Cortex of kidney (tissue), 1 donor: ENCODE measurements at places on chromosomes 2 and 18.

GRCh38 chr2:1606046-1606400 lies 138.3 kb downstream of the PXDN start:
- DNase-seq = no peak

GRCh38 chr2:135820003-135820618 lies 16.9 kb downstream of the LCT start:
- DNase-seq = no peak

DNA sequence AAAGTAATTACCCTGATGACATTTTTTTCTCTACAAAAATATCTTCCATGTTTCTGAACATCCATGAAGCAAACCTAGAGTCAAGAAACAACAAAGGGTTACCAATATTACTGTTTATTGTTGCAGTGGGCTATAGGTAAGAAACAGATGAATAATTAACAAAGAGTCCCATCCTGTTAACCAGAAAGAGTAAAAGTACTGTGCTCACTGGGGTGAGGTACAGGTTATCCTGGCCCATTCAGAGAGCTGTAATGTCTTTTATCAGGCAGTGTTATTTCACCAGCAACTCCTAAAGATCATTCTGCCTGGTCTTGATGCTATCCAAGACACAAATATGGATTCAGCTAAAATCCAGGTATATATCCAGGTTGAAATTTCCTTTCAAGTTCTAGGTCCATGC lies 754.9 kb downstream of the SATB2 start:
- DNase-seq = no peak

- no peak for DNase-seq
These were observed 230.8 kb downstream of the SEPTIN10 start for GRCh38 chr2:109382951-109383350.

DNA sequence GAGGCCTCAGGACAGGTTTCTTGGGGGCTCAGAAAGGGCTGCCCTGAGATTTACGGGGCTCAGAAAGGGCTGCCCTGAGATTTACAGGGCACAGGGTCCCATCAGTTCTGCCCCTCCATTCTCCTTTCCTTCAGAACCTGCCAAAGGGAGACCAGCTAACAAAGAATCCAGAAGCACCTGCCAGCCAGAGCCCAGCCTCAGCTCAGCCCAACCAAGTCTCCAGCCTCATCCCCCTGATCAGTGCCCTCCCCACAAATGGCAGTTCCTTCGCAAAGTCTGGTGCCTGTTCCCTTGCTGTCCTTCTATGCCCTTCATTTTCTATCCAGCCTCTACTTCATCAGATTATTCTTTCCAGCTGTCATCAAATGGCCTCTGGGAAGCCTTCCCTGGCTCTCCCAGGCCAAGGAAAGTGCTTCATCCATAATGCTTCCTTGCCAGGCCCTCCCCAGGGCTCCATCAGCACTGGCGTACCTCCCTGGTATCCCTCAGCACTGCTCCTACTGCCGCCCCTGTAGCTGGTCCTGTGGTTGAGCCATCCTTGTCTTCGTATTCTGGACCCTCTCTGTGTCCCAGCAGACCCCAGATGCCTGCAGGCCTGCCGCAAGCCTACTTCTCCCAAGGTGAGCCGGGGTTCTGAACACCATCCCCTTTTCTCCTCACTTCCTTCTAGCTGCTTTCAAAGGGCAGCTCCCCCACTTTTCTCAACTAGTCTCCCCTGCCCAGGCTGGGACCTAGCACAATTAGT lies 96.2 kb upstream of the EPAS1 start:
- no peak for DNase-seq

- no peak for DNase-seq
These were observed 160.7 kb upstream of the CNTNAP5 start for GRCh38 chr2:123864416-123864815.

DNA sequence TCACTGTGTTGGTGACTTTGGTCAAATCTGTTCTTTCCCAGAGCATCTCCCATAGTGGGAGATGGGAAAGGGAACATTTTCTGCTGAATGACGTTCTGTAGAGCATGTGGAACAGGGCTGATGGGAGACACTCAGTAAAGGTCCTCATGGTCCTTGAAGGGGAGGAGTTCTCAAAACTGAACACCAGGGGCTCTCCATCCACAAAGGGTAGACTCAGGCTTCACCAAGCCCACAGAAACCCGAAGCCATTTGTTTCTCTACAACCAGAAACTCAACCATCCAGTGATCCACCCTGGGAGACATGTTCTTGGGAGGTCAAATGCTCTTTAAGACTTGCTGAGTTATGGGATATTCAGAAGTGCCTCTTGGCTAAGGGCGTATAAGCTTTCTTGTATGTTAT lies 131.8 kb downstream of the ACOXL start:
- DNase-seq = no peak

DNA sequence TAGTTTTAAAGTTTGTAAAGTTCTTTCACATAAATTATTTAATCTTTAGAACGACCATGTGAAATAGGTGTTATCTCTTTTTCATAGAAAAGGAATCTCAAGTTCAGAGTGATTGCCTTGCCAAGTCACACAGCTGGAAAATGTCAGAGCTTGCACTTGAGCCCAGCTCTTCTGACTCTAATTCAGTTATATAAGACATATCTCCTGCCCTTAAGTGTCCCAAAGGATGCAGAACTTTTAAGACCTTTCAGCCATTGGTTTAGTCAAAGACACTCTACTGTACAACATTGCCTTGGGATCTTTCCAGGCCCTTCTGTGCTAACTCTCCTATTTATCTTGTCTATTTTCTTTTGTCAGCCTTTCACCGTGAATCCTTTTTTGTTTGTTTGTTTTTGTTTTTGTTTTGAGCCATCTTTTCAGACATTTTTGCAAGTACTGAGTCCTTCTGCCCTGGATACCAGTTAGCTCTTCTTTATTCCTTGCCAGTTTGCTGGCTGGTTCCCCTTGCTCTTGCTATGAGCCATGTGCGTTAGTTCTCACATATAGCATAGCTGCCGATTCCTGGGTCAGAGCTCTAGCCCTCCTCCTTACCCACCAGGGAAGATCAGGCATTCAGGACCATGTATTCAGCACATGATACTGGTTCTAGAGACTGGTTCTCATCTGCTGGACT lies 160.0 kb upstream of the MYO3B start:
- no peak for DNase-seq

GRCh38 chr18:8812631-8813030 lies 107.3 kb downstream of the MTCL1 start:
- no peak for DNase-seq

DNA sequence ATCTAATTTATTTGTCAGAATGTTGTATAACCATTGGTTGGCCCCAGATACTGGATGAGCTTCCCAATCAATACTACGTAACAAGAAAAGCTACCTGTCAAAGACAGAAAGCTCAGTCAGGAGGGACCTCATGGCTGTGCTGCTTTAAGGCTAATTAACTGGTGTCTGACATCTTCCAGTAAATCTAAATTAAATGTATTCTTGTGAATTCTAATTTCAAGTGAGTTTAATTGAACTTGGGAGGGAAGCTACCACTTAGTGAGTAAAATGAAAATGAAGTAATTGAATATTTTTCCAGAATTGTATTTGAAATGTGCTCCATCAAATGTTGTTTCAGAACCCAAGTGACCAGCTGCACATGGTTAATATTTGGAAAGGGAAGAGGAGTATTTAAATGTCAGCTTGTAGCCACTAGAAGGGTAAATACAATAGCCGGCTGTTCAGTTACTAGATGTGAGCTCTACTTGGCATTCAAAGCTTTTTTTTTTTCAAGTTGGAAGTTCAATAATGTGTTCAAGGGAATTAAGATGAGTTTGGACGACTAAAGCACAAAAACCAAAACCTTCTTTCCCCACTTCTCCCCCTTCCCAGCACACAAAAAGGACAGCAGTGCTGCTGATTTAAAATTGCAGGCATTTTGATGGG lies 62.0 kb downstream of the GPR39 start:
- DNase-seq = no peak

- DNase-seq = no peak
These were observed 7.2 kb upstream of the PROC start for GRCh38 chr2:127410871-127411652.

DNA sequence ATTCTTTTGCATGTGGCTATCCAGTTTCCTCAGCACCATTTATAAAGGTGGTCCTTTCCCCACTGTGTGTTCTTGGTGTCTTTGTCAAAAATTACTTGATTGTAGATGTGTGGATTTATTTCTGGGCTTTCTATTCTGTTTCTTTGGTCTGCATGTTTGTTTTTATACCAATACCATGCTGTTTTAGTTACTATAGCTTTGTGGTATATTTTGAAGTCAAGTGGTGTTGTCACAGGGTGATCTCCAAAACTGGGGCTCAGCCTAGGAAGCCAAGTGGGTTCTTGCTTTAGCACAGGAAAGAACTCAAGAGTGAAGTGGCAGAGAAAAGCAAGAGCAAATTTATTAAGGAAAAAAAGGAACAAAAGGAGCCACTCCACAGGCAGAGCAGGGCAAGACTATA lies 6.0 kb upstream of the SNTG2 start:
- no peak for DNase-seq

DNA sequence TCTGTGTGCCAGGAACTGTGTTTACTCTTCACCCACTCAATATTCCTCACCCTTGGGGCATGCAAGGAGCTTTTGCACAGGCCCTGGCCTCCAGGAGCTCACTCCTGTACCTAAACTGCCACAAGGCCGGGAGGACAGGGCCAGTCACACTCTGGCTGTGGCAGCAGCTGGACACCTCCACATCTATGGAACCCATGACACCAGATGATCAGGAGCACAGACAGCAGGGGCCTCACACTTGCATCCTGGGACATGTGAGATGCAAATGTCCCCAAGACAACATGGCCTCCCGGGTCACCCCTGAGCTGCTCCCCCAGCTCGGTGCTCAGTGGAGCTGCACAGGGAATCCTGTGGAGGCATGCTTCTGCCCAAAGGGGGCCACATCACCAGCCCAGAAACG lies 61.8 kb upstream of the SLC66A3 start:
- DNase-seq = no peak

DNA sequence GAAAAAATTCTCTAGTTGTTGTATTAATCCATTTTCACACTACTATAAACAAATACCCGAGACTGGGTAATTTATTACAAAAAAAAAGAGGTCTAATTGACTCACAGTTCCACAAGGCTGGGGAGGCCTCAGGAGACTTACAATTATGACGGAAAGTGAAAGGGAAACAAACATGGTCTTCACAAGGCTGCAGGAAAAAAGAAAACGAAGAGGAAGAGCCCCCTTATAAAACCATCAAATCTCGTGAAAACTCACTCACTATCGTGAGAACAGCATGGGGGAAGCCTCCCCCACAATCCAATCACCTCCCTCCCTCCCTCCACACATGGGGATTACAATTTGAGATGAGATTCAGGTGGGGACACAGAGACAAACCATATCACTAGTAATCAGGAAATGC lies 61.7 kb upstream of the SPTBN1 start:
- DNase-seq = no peak

DNA sequence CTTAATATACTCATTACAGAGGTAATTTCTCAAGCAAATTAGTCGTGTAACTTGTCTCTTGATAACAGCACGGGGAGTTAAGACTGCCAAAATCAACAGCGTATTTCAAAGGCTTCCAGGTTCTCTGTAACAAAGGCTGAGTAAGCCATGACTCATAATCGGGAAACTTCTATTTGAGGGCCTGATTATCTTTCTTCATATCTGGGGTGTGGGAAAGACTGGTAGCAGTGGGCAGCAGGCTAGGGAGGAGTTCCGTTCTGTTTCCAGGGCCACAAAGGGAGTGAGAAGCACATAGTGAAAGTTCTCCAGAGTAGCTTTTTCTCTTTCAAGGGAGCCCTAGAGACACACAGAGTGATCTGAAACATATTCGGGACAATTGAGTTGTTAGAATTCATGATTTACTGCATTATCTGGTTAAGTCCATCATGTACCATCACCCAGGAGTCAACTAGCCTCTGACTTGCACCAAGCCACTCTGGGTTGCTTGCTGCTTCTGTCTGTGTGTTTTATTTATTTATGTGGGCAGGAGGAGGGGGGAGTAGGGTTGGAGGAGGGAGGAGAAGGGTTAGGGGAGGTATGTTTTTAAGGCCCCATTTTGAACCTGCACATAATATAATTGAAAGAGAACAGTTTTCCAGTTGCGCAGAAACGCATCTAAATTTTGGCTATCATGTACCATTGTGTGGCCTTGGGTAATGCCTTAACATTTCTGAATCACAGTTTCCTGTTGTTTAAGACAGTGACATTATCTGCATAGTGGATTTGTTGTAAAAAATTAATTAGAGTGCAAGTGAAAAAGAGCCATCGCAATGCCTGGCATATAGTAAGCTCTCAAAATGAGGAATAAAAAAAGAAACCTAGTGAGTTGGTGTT lies 80.5 kb upstream of the ITPRID2 start:
- DNase-seq = no peak

DNA sequence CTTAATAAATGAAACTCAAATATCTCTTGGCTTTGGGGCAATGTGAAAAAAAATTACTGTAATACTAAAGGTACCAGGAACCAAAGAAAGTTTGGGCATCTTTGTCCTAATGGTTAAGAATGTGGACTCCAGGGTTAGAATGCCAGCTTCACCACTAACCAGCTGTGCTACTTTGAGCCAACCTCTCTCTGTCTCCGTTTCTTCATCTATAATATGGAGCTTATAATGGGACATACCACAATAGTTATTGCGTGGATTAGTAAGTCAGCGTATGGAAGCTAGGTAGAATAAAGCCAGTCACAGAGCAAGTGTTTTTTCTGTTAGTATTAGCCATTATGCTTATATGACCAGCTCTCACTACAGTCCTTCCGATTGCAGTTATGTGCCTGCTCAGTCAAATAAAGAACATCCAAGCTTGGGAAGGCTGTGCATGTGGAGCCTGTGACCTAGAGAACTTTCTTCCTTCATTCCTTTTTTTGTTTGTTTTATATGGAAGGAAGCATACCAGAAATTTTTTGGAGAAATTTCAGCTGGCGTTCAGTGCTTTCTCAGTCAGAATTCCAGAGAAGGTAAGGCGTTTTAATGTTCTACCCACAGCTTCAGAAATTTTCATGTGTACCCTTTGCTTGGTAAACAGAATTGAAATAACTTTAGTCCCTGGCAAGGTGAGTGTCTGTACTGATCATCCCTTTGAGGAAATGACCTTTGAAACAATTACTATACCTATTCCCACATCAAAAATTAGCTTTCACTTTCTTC lies 114.0 kb upstream of the RND3 start:
- no peak for DNase-seq

DNA sequence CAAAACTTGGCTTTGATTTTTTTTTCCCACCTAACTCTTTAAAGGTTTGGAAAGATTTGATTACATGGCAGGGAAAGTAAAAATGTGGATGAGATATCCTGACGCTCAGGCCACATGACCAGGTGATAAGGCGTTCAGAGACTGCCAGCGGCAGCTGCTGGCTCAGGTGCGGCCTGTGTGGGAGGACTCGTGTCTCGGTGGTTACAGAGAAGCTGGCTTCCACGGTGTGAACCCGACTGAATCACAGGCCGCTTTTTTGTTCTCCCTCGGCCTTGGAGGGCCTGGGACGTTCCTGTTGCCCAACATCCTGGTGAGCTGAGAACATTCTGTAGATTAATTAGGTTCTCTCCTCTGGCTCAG lies 124.2 kb upstream of the ZNF516 start:
- no peak for DNase-seq
